ENCODE measurements at places on chromosomes 11 and 22.

DNA sequence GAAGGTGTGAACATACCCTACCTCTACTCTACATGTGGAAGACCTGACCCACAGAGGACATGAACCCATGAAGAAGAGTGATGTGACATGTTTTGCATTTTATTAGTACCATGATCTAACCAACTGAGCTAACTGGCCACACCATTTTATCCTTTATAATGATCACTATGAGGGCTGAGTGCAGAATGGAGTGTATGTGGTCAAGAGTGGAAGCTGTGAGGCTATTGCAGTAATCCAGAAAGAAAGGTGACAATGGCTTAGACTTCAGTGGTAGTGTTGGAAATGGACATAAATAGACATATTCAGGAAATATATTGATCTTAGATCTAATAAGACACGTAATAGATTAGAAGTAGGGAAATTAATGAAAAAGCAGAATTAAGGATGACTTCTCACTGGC, 3.8 kb downstream of the SRSF8 start:
- DNase-seq = no peak

- DNase-seq = no peak
Measured at GRCh38 chr11:129791515-129791914, 24.1 kb upstream of the TMEM45B start.

GRCh38 chr22:44523981-44524759, 26.1 kb upstream of the RTL6 start:
- DNase-seq = no peak

- no peak for DNase-seq
Measured at GRCh38 chr22:44730490-44731356, 21.7 kb upstream of the ARHGAP8 start.

DNA sequence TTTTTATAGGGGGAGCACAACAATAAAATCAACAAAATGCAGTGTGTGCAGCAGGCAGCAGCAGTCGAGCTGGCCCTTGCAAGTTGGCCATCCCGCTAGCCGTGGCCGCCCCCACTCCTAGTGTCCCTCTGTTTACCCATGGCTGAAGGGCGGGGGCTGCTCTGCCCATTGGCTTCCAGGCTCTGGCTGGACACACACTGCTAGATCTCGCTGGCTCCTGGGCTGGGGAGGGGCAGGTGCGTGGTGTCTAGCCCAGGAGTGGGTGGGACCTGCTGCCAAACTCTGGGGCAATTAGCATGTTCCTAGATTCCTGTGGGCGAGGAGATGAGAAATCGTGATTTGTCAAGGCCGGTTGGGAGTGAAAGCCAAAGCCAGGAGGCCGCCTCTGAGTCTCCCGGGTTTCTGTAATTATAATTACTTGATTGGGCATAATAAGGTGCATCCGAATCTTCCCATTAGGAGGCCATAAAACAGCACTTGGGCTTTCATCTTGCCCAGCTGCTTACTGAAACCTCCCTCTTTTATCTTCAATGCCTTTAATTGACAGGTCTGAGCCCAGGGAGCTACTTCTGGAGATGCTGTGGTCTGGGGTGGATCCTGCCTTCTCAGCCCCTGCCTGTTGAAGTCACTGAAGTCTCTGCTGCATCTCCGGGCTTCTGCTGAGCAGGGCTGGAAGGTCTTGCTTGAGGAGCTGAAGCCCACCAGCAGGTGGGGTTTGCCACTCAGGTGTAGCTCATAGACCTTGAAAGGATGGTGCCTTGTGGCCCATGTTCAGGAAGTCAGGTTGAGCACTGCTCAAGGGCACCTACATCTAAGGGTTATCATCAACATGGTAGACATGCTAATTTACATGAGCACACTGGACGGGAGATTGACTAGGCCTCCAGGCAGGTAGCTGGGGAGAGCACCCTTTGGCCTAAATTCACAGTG, 44.5 kb upstream of the DKK3 start:
- peak; percentile 14 for DNase-seq

GRCh38 chr11:1746511-1746931, 3.9 kb downstream of the IFITM10 start:
- no peak for DNase-seq

GRCh38 chr11:89536926-89537325, 45.8 kb upstream of the NOX4 start:
- no peak for DNase-seq

- no peak for DNase-seq
Measured at GRCh38 chr11:69891421-69892236, 72.4 kb upstream of the FGF3 start.

DNA sequence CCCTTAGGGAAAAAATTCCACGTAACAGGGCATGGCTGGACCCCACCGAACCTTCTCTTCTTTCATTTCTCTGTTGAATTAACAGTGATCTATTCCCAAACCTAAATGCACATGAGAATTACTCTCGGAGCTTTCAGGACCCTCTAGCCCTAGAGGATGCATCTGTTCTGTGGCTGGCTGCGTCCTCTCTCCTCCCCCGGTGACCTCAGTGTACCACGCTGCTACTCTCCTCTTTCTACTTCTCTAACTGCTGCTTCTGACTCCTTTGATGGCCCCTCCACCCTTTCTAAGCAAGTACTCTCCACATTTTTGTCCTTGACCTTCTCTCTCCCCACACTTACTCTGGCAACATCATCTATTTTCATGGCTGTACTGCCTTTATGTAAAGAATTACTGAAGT, 12.1 kb upstream of the APOA1 start:
- no peak for DNase-seq

DNA sequence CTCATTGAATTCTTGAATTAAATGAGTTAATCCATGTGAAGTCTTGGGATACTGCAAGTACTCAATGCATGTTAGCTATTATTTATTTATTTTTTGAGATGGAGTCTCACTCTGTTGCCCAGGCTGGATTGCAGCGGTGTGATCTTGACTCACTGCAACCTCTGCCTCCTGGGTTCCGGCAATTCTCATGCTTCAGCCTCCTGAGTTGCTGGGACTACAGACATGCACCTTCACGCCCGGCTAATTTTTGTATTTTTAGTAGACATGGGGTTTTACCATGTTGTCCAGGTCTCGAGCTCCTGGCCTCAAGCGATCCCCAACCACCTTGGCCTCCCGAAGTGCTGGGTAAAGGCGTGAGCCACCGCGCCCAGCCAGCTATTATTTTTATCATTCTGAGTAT, 9.4 kb downstream of the MMP7 start:
- no peak for DNase-seq

- no peak for DNase-seq
Measured at GRCh38 chr11:35348898-35349687, 70.3 kb downstream of the SLC1A2 start.

DNA sequence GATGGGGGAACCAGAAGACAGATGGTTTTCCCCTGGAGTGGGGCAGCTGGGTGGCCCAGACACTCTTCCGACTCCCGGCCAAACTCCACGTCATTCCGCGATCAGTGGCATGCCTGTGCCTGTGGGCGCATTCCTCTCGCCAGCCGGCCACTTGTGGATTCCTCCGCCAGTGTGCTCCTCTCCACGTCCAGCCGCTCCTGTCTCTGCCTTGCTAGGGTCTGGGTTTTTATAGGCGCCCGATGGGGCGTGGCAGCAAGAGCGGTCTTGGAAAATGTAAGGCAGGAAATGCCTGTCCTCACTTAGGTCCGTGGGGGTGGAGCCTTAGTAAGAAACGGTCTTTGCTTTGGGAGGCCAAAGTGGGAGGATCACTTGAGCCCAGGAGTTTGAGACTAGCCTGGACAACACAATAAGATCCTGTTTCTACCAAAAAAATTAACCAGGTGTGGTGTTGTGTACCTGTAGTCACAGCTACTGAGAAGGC, 81.6 kb upstream of the SEPTIN5 start:
- DNase-seq = no peak
